ENCODE measurements at places on chromosomes 2 and 18. TPM values are rescaled to one million over a fixed set of nuclear protein-coding genes. Genes with fewer than 3 reads are reported as not detected.

DNA sequence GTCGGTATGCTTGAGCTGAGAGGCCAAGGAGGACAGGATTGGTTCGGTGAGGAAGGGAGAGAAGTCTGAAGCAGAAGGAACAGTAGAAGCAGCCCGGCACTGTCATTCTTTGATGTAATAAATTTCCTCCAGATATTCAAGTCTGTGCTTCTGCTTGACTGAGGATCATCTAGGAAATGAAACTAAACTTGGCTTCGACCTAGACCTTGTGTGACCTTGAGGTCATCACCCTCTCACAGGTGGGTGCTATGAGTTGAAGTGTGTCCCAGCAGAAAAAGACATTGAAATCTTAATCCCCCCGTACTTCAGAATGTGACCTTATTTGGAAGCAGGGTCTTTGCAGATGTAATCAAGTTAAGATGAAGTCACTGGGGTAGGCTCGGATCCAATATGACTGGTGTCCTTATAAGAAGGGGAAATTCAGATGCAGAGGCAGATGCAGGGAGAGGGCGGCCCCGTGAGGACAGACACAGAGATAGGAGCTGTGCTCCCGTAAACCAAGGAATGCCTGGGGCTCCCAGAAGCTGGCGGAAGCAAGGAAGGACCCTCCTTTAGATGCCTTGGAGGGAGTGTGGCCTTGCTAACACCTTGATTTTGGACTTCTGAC is 49.0 kb downstream of the PRKCE start:
- no peak for DNase-seq

The ZSWIM2 gene
- not detected for total RNA-seq

DNA sequence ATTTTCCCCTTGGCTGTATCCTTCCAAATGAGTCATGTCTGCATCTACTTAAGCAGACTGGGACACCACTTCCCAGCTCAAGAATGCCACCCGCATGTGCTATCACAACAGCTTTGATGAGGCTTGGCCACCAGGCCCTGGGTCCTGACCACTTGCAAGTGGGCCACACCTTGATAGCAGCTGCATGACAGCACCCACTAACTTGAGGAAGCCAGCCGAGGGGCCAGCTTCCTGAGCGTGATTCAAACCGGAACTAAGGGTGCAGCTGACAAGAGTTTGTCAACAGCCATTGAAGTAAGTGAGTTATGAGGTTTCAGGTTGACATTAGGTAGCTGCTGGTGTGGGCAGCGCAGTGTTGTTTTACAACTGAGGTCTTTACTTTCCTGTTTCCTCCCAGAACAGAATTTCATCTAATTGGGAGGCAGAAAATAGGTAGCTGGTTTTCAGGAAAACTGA is 54.4 kb downstream of the EPHA4 start:
- DNase-seq, result peak; percentile 51

The CHRNG gene
- 1.6 TPM for total RNA-seq

The ELOA2 gene
- total RNA-seq, result not detected
